ENCODE measurements at places on chromosomes 16 and 17. TPM values are rescaled to one million over a fixed set of nuclear protein-coding genes. Genes with fewer than 3 reads are reported as not detected.

DNA sequence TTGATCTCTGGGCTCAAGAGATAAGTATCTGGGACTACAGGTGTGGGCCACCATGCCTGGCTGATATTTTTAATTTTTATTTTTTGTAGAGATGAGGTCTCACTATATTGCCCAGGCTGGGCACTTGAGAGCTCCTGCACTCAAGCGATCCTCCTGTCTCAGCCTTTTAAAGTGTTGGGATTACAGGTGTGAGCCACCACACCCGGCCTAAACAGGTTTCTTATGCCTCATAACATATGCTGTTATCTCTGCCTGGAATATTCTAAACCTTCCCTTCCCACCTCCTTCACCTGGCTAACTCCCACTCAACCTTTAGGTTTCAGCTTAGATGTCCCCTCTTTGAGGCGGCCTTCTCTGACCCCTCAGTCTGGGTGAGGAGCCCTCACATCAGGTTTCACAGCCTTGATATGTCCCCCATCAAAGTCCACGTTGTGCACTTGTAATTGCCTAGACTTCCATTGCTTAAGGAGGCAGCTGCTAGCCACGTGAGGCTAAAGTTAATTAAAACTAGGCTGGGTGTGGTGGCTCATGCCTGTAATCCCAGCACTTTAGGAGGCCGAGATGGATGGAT is 8.6 kb upstream of the CNP start:
- DNase-seq = no peak

DNA sequence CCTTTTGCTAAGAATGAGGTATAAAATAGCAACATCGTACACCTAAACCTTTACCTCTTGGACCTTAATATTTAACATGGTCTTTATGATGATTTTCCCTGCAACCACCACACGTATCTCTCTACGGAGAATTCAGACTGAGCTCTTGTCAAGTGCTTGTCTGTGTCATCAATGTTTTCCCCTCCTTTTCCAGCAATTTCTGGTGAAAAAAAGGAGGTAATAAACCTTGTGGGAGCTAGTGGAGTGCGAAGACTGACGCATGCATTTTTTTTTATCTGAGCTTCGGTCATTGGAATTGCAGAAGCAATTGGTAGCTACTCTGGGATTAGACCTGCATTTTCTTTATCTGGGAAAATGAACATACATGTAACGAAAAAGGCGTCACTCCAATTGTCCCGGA is 527.6 kb downstream of the TMEM114 start:
- no peak for DNase-seq

GRCh38 chr16:12899529-12900143 is 1.8 kb upstream of the SHISA9 start:
- no peak for DNase-seq

GRCh38 chr16:74073456-74073855 is 223.2 kb upstream of the PSMD7 start:
- DNase-seq = no peak

- DNase-seq = no peak
These were observed 947 bp downstream of the DDX42 start for GRCh38 chr17:63774969-63775265.

DNA sequence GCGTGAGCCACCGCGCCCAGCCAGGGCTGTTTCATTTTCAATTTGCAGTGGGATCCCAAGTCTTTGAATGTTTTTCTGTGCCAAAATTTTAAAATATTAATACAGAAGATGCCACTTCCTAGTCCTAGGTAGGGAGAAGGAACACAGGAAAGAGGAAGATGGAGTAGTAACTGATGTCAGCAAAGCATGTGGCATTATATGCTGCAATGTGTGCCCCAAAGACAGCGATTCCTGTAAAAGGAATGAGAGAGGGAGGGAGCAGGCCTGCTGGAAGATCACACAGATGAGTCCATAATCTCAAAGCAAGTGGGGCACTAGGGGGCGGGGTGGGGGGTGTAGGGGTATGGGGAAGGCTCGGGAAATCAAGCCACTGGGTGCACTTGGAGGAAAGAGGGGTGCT is 23.4 kb upstream of the SSTR2 start:
- no peak for DNase-seq

DNA sequence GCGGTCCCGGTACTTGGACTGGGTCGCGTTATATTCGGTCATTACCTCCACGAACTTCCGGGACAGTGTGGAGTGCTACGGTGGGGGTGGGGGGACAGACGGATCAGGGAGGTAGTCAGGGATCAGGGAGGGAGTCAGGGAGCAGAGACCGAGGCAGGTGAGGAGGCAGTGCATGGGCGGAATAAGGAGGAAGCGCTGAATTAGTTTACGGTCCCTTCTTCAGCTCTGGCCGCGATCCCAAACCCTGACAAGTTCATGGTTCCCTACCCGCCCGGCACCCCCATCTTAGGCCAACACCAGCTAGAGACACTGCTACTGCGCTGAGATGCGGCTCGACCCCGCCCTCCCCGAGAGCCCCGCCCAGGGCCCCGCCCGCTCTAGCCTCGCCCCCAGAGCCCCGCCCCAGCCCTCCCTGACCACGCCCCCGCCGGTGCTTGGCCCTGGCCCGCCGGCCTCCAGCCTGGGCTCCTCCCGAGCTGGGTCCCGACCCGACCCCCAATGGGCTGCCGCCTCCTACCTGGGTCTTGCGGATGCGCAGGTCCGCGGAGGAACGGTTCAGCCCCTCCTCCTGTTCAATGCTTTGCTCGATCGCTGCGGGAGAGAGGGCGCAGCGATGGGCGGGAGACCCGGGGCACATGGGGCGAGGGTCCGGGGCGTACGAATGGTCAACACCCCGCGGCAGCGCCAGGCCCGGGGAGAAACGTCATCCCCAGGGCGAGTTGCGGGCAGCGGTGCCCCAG is 12.1 kb downstream of the HSD3B7 start:
- DNase-seq = no peak

DNA sequence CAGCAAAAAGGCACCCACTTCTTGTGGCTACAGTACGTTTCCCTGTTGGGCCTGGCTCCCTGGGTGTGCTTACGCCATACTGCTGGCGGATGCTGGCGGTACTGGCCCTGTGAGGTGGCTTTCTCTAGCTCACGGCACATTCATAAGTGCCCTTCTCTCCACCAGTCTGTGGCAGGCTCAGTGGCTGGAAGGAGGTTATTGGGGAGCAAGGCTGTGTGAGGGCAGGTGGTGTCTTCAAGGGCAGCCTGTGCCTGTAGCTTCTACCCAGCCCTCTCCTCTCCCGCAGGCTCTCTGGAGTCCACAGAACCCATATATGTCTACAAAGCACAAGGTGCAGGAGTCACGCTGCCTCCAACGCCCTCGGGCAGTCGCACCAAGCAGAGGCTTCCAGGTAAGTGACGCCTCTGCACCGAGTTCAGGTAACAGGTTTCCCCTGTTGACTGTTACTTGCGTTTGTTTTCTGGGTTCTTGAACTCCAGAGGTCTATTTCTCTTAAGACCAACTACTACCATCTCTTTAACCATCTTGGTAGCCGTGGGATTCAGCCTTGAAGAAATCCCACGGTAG is 20.6 kb downstream of the NTAN1 start:
- DNase-seq = no peak

DNA sequence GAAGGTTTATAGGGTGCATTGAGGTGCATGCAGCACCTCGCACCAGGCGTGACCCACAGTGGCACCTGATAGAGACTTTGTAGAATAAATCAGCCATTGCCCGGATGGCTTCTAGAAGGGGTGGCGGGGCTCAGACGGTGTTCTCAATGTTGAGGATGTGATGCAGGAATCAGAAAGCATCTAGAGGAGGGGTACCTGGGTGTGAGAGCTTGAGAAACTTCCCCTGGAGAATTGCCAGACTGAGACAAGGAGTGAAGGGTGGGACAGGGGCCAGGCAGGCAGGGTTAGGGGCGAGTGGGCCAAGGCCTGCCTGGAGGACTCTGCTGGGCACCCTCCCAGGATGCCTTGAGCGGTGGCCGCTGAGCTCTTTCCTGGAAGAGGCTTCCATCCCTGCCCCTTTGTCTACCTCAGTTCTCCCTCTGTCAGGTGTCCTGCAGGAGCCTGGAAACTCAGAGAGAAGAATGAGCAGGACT is 9.3 kb upstream of the ADGRG1 start:
- DNase-seq = no peak

- no peak for DNase-seq
These were observed 154.5 kb downstream of the BCAS3 start for GRCh38 chr17:60832151-60832585.

DNA sequence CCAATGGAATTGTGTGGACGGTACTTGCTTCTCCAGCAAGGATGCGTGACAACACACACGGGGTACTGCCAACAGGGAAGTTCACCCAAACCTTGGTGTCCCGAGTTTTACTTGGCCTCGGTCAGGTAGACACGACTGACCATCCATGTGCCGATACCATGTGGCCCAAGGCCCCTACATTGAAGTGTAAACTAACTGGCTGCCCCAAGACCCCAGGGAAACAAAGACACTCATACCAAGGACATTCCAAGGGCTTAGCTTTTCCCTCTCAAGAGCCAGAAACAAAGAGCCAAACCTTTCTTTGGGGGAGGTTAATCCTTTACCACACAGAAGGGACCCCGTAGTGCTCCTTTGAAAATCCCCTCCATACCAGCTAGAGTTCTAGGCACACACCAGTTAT is 215.9 kb upstream of the TNRC6C start:
- no peak for DNase-seq

GRCh38 chr17:6636105-6636504 is 4.4 kb downstream of the KIAA0753 start:
- no peak for DNase-seq

- DNase-seq = no peak
These were observed 163.3 kb downstream of the HS3ST4 start for GRCh38 chr16:25855063-25855462.

- no peak for DNase-seq
These were observed 47.5 kb upstream of the RRN3 start for GRCh38 chr16:15141586-15141985.

DNA sequence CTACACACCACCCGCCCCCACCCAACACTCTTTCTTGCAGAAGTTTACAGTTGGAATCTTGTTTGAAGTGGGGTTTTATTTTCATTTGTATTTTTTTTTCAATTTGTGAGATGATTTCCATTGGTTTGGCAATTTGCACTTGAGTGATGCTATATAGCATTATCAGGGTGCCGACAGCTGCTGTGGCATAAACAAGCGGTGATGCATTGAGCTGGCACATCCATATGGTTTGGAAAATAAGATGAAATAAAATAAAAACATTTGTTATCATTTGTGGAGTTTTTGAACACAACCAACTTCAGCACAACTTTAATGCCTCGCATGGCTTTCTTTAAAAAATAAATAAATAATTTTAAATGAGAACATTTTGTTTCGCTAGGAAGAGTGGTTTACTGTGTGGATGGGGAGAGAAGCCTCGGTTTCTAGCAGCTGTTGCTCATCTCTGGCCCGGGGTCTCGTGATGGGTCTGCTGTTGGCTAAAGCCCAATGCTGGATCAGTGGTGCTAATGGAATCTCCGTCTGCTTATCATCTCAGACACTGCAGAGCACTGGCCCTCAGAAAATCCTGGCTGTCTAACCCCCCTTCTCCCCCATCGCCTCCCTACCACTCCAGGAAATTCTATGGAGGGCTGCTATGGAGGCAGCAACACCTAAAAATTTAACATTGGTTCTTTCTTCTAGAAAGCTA is 192.3 kb upstream of the MAF start:
- DNase-seq = no peak

- no peak for DNase-seq
These were observed 1.0 kb downstream of the NHERF1 start for GRCh38 chr17:74749279-74750038.

GRCh38 chr17:77345260-77345910 is 204.6 kb downstream of the SEC14L1 start:
- no peak for DNase-seq

GRCh38 chr17:76145231-76146052 is 4.4 kb upstream of the FOXJ1 start:
- DNase-seq = no peak

DNA sequence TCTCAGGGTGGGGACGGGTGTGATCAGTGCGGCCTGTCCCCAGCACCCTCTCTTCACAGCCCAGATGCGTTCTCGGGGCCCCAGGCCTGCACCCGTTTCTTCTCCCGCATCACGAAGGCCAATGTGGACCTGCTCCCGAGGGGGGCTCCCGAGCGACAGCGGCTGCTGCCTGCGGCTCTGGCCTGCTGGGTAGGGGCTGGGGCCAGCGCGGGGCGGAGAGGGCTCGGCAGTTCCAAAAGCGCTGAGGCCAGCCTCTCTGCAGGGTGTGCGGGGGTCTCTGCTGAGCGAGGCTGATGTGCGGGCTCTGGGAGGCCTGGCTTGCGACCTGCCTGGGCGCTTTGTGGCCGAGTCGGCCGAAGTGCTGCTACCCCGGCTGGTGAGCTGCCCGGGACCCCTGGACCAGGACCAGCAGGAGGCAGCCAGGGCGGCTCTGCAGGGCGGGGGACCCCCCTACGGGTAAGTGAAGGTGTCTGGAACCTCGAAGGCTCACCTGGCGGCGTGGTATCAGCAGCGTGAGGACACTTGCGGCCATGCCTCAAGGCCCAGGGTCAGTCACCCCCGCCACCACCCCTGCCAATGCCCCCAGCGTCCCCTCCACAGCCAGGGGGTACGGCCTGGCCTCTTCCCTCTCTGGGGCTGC is 4.4 kb downstream of the MSLN start:
- DNase-seq = no peak

DNA sequence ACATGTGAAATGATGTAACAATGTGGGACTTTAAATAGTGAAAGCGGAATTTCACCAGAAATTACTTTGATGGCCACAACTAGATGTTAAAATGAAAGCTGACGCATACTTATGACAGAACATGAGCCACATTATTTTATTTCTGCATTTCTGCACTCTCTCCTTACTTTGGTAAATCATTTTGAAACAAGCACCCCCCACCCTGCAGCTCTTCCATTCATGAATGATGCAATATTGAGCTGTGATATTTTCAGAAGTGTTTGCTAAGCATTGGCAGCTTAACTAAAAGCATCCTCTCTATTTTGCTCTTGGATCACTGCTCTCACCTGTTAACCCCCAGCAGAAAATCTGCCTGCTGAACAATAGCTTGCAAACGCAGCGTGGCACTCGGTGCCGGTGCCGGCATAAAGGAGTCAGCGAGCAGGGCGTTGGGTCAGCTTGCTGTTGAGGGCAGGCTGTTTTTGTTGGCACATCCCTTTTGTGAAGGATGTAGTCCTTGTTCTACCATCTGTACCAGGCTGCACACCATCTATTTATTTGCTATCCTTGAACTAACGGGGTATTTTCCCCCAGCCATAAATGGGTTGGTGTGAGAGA is 30.8 kb upstream of the CBLN1 start:
- no peak for DNase-seq

DNA sequence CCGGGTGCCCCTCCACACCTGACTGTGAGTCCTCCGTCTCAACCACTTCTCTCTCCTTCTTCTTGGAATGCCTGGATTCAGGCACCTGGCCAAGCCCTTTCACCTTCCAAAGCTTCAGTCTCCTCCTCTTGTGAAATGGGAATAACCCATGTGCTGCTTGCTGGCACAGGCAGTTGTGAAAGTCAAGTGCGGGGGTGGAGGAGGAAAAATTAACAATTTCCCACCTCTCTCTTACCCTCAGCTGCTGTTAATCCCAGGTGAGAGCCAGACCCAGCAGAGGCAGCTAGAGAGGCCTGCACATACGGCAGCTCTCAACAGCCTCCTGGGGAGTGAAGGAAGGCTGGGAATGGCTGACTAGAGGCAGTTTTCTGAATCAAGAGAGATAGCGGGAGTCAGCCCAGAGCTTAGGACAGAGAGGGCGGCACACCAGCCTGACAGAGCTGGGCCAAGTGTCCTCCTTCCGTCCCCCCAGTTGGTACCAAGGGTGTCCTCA is 77.9 kb upstream of the LGALS9 start:
- no peak for DNase-seq

CCL7 gene
- polyA plus RNA-seq = 0.50 TPM

ZNF747 gene
- 5.0 TPM for polyA plus RNA-seq

KRTAP2-1 gene
- not detected for polyA plus RNA-seq

OR3A3 gene
- not detected for polyA plus RNA-seq

C1QTNF8 gene
- not detected for polyA plus RNA-seq

CES5A gene
- not detected for polyA plus RNA-seq

GDPD3 gene
- 1.2 TPM for polyA plus RNA-seq

PRR11 gene
- 15.0 TPM for polyA plus RNA-seq

HERPUD1 gene
- 215 TPM for polyA plus RNA-seq

PDE6G gene
- polyA plus RNA-seq = 1.0 TPM

All from AG04450 (cell line).